ENCODE measurements at places on chromosomes 7 and 10.

DNA sequence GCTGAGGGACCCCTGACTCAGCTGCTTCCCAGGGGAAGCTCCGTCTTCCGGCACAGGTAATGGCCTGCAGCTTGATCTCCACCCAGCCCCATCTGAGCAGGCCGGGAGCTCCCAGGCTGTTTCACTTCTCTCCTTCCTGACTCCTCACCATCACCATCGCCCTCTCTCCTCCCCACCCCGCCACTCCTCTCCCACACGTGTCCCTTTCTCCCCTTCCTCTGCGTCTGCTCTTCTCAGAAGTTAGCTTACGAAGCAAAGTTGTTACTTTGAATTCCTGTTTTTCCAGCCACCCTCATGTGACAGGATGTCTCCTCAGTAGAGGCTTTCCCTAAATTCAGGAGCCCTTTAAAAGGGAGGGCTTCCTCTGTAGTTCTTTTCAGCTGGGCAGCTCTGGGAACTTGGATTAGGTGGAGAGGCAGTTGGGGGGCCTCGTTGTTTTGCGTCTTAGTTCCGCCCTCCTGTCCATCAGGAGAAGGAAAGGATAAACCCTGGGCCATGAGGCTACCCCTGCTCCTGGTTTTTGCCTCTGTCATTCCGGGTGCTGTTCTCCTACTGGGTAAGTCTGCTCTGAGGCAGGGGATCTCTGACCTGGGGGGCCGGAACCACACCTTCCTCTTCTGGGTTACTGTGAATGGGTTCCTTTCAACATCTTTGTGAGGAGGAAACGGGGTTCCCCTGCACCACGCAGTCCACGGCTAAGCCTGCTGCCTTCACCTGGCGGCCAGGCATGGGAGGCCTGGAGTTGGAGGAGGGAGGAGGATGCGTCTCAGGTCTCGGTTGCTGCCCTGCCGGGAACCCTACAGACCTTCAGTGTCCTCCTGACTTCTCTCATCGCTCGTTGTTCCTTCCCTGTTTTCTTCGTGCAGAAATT, at the start of gene MRC1:
MRC1 (plus strand) TSS at position 378 of the 871 bp plus-strand sequence; CDS start at position 496, 118 bp downstream.
- no peak for DNase-seq

- DNase-seq: no peak
These were observed 219.9 kb downstream of the TCF7L2 start for GRCh38 chr10:113169853-113170460.

- peak; percentile 71 for DNase-seq
These were observed 3.7 kb downstream of the ELOVL3 start for GRCh38 chr10:102229810-102230263.

DNA sequence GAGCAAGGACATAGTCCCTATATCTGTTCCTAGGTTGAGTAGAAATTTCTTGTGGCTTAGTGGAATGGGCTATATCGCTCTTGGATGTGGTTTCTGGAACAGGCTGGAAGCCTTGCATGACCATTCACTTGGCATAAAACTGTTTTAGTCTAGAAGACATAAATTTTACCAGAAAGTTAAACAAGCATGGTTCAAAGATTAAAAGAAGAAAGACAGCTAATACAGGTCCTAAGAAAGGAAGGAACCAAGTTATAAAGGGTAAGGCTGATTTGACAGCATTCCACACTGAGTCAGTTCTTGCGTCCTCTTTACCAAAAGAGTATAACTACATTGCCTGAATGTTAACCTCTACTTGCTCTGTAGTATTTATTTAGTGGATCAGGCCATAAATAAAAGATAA, 724.2 kb downstream of the SORCS1 start:
- no peak for DNase-seq

DNA sequence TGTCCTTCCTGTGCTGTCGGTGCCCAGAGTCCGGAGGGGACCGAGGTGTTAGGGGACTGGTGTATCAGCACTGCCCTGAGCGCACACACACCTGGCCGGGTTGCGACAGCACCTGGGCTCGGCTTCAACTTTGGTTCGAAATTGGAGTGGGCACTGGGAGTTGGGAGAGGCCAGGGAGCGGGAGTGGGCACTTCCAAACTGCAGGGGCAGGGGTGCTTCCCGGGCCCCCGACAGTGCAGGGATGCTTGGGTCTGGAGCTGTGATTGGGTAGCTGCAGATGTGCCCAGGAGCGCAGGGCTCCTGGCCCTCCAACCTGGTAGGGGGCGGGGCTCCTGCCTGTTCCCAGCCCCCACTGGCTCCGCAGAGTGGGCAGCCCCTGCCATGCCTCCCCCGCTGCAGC, 7.7 kb downstream of the BBS9 start:
- no peak for DNase-seq

DNA sequence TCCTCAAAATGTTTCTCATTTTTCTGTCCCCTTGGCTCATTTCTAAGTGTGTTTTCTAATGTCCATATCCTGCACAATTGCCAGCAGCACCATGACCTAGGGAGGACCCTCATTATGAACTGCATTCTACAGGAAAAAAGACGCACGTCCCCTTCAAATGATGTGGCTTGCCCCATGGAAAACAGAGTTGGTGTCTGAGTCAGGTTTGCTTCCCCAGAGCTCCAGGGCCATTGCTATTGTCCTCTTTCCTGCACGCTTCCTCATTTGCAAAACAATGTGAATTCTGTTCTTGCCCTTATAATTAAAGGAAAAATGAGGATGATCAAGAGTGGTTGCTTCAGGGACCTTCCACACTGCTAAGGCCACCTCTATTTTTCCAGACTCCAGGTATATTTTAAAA, 14.7 kb upstream of the ASB4 start:
- DNase-seq: no peak

- no peak for DNase-seq
These were observed 132.7 kb downstream of the TAX1BP1 start for GRCh38 chr7:27872356-27873275.

DNA sequence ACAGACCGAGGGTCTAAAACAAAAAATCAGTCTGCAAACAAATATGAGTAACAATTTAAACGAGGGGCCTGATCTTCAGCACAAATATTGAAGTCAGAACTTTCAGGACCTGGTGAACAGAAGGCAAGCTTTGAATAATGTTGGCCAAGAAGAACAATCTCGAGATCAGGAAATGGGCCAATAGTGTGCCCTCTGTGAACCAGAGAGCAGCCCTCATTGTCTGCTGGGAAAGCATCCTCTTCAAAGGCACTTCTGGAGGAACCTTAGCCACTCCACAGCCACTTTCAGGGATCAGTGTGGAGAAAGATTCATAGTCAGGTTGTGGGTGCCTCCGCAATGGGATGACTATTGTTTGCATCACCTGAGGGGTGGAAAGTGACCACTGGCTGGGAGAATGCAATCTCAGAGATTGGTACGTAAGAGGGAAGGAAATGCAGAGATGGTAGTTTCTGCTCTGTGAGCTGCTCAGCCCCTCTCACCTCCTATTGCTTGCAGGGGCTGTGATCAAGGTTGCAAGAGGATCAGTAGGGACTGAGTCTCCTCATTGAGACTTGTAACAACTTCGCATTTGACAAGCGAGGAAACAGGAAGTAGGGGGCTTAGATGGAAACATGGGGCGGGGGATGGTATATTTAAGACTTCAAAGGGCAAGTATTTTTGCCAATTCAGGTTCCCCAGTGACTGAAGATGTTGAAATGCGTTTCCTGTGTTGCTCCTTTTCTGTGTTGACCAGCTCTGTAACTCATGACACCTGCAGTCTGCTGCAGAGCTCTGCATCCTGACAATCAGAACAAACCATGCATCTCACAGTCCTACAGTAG, 28.4 kb upstream of the IFRD1 start:
- no peak for DNase-seq

GRCh38 chr7:100604028-100604975, 2.1 kb downstream of the PCOLCE start:
- DNase-seq: peak; percentile 65

- no peak for DNase-seq
These were observed 125.3 kb downstream of the NEURL1 start for GRCh38 chr10:103618575-103619423.

- no peak for DNase-seq
These were observed 38.4 kb upstream of the PSAP start for GRCh38 chr10:71889388-71889987.

DNA sequence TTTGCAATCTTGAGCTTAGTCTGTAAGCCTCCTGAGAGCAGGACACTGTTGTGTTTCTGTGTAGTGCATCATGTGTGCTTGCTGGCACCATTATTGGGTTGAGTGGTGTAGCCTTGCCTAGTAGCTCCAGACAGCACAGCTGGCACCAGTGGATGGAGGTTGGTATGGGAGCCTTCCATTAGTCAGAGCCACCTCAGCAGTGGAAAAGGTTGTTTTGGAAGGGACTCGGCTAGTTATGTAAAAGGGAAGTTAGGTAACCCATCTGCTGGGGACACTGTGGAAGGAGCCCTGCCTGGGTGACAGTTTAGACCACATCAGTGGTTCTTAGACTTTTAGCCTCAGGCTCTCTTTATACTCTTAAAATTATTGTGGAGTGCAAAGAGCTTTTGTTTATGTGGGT, 16.3 kb downstream of the MINDY4 start:
- no peak for DNase-seq

DNA sequence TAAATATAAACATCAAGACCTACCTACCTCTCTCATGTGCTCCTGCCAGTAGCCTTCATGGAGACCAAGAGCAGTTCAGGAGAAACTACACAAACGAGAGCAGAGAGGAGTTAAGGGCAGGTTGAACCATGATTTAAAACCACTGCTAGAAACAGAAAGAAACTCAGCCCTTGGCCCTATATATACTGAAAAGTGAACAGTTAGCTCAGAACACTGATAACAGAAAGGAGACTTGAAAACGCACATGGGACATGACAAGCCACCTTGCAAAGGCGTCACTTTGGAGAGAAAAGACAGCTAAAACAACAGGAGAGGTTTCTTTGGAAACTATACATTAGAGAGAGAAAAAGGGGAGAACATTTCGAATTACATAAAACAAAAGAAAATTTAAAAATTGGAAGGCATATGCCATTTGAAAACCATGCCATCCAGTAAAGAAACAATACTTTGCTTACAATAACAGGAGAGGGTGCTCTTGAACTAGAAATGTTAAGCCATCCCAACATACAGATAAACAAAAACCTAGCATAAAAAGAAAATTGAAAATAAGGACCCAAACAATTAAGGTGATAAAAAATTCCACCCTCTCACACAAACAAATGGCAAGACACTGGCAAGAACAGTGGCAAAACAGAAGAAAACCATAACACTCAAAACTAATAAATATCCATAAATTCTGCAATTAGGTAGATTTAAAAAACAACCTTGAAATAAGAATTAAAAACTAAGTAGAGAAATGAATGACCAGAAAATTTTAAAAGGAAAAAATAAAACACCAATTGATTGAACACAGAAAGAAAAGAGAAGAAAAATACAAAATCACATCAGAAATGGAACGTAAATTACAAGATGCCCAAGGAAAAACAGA, 232.7 kb downstream of the IMMP2L start:
- no peak for DNase-seq

DNA sequence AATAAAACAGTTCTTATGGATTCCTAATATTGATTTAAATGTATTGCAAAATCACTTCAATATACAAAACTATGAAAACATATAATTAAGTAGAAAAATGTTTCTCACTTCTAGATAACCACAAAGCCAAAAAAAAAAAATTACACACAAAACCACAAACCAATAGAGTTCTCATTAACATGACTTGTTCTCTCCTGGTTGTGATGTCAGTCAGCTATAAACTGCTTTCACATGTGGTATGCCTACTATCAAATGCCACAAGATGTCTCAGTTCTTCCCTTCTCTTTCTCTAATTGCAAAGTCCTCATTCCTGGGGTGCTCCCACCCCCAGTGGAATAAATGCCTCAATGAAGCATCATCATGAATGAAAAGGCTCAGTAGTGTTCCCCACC, 16.6 kb downstream of the GNAI1 start:
- no peak for DNase-seq

- no peak for DNase-seq
These were observed 34.7 kb downstream of the TMEM270 start for GRCh38 chr7:73895626-73896025.

- DNase-seq: no peak
These were observed 7.8 kb downstream of the SHH start for GRCh38 chr7:155804431-155804831.

- no peak for DNase-seq
These were observed 93.6 kb upstream of the COL1A2 start for GRCh38 chr7:94301024-94301586.

- peak; percentile 89 for DNase-seq
These were observed 15.1 kb downstream of the PSAP start for GRCh38 chr10:71835671-71836595.

- DNase-seq: no peak
These were observed 509.3 kb downstream of the LRMDA start for GRCh38 chr10:75940742-75941141.

GRCh38 chr10:86449926-86450558, 71.5 kb downstream of the WAPL start:
- DNase-seq: no peak

DNA sequence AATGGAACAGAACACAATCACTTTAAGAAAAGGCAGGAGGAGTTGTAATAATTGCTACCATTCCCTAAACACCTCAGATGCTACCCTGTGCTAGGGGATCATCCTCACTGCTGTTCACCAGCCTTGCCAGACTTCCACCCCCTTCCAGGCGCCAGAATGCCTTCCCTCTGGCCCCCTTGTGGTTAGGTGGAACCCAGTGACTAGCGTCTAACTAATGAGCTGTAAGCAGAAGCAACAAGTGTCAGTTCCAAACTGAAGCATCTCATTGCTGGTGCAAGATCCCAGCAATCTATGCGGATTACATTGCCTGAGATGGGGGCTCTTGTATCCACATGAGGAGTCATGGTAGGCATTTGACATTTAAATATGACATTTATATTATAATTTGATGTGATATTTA, 86.6 kb downstream of the FRMD4A start:
- DNase-seq: no peak

DNA sequence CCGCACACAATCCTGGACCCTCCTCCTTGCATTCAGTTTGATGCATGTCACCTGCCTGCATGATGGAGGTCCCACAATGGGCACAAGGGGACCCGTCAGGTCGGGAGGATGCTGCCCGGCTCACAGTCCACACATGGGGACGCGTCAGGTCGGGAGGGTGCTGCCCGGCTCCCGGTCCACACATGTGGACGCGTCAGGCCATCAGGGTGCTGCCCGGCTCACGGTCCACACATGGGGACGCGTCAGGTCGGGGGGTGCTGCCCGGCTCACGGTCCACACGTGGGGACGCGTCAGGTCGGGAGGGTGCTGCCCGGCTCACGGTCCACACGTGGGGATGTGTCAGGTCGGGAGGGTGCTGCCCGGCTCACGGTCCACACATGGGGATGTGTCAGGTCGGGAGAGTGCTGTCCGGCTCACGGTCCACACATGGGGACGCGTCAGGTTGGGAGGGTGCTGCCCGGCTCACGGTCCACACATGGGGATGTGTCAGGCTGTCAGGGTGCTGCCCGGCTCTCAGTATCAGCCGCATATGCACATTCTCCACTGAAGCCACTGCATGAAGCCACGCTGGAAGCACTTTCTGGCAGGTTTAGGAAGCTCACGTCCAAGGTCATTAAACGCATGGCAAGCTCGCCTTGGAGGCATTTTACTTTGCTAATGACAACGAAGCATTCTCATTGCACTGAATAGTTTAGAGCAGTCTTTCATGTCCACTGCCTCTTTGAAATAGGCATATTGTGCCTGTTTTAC, 50.3 kb downstream of the DIP2C start:
- DNase-seq: no peak

- DNase-seq: no peak
These were observed 32.4 kb upstream of the KMT2E start for GRCh38 chr7:104981672-104982037.
